Activated T-cell treated with anti-CD3 and anti-CD28 coated beads, Interleukin-2, amount 50 U/mL, for 48 hours (primary cell): ENCODE measurements at places on chromosomes 2 and 18.

GRCh38 chr18:38033282-38033681, 467.7 kb upstream of the CELF4 start:
- no peak for DNase-seq

DNA sequence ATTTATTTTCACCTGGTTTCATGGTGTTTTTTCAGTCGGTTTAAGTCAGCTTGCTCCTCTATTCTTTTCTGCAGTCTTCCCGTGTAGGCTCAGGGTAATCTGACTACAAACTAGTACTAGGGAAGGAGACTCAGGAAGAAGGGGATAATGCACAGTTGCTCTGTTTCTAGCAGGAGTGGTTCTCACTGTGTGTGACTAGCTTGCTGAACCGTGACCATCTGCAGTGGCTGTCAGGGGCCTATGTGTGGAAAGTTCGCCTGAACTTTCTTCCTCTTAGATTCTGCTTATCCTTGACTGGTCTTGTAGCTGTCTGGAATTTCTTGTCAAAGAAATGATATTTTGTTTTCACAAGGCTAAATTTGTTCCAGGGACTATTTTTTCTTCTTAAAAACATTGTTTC, 46.3 kb upstream of the AQP4 start:
- no peak for DNase-seq

DNA sequence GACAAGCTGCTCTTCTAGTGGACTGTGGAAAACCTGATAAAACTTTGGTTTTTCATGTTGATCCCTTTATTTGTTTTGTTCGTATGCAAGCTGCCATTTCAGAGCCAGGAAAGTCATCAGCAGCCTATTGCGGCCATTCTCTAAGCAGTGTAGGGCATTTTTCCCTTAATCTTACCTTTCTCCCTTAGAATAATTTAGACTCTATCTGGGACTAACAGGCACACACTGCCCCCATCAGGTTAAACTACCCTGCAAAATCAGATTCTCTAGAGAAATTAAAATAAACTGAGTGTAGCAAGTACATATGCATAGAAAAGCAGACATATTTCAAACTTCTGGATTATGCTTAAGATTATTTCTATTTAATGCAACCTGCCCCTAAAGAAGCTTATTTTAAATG, 347.5 kb downstream of the METTL4 start:
- DNase-seq: no peak

GRCh38 chr2:144876013-144876412, 356.1 kb upstream of the ZEB2 start:
- no peak for DNase-seq

DNA sequence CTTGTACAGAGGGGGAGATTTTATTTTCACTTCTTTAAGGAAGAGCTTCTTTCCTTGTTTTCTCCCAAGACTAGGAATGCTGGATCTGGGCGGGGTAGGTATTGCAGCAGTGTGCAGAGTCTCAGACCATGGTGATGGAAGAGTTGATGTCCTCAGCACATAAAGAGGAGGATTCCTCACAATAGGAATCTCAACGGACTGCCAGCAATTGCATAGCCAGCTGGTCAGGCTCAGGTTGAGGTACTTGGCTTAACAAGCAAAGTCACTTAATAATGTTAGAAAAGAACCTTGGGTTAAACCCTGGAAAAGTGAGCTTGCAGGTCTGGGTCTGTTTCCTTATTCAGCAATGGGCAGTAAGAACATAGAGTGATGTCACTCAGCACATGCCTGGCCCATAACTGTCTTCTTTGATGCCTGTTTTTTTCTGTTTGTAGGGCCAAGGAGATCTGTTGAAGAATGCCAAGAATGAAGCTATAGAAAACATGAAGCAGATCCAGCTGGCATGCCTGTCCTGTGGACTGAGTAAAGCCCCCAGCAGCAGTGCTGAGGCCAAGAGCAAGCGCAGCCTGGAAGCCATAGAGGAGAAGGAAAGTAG, 342.1 kb downstream of the PLCL1 start:
- DNase-seq: no peak
